ENCODE measurements at places on chromosomes 11 and 22.

DNA sequence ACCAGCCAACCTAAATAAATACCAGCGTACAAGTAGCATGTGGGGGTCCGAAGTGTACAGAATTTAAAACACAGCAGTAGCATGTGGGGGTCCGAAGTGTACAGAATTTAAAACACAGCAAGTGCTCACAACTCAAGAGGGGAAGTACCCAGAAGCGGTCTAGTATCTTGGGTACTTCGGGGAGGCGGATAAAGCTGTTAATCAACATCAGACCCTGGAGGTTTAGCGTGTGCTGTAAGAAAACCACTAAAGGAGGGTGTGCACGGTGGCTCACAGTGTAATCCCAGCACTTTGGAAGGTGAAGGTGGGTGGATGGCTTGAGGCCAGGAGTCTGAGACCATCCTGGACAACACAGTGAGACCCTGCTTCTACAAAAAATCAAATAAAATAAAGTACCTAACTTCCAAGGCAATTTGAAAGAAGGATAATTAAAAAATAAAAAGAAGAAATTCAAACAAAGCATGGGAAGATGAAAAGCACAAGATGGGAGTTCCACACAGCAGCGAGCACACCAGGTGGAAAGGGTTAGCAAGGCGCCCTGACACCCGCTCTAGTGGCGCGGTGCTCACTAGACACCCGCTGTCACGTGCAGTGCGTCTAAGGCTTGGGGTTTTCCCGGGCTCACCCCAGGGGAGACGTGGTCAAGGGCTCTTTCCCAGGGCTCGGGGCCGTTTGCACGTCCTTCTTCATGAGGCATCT, 35.0 kb upstream of the MOB2 start:
- no peak for DNase-seq

GRCh38 chr22:38455076-38455529, at the start of gene KCNJ4:
TSS of gene KCNJ4 (minus strand) at chr22:38455199. CDS start at chr22:38428132, 27,067 bp downstream.
- DNase-seq, result no peak

DNA sequence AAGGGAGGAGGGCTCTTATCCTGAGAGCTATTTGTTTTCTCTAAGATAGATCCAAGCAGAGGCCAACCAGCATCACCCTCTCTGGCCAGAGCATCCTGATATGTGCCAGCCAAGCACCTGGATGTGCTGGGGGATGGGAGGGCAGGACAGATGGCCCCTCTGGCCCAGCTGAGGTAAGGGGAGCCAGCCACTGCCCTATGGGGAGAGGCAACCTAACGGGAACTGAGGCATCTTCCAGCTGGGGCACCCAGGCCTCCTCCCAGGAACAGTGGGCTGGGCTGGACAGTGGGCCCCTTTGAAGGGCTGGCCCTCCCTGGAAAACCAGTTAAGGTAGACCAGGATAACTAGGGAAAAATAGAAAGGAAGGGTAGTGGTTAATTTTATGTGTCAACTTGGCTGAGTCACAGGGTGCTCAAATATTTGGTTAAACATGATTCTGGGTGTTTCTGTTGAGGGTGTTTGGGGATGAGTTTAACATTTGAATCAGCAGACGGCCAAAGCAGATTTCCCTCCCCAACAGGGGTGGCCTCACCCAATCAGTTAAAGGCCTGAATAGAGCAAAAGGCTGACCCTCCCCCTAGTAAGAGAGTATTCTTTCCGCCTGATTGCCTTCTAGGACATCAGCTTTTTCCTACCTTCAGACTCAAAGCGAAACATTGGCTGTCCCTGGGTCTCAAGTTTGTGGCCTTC, 595.1 kb downstream of the BUD13 start:
- DNase-seq, result no peak

DNA sequence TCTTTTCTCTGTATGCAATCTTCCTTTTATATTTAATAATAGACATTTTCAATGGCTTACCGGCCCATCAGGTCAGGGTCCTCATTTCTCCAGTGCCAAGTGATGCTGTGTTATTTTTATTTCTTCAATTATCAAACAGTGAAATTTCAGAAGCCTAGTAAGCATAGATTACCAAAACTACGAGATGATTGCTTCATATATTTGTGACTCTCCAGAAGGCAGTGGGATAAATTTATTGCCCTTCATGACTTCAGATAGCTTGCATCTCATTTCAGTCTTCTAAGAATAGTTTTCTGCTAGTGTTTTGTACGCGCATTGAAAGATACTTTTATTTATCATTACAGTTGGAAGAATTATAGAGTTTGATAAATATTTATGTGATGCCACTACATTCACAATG, 139.6 kb downstream of the FAT3 start:
- DNase-seq, result no peak

Measured in CD4-positive, alpha-beta memory T cell (primary cell).